A673 (cell line): ENCODE measurements at places on chromosomes 4 and X. TPM values are rescaled to one million over a fixed set of nuclear protein-coding genes. Genes with fewer than 3 reads are reported as not detected.

RTL9 gene
- total RNA-seq: 0.13 and 0.70 TPM in 2 replicates

PRDM5 gene
- 6.6 and 7.1 TPM in 2 replicates for total RNA-seq

COL25A1 gene
- 8.8 and 10.4 TPM in 2 replicates for total RNA-seq

MAGEB10 gene
- total RNA-seq: not detected in 2 replicates

NXF2 gene
- total RNA-seq: not detected in 2 replicates

ARAP2 gene
- total RNA-seq: 0.06 and 0.20 TPM in 2 replicates

MAGEA1 gene
- not detected in 2 replicates for total RNA-seq

DNA sequence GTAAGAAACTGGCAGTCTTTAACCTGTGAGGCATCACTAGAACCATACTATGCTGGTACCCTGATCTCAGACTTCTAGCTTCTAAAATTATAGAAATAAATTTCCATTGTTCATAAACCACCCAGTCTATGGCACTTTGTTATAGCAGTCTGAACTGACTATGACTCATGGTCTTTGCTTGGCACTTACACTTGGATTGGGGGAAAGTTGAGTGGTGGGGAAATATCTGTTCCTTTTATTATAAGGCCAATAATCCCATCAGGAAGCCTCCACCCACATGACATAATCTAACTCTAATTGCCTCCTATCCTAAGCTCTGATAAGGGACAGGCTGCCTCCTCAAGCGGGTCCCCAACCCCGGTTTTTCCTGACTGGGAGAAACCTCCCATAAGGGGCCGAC lies 61.4 kb upstream of the PACRGL start:
- peak; percentile 22 for DNase-seq

- no peak for DNase-seq
These were observed 1682.7 kb upstream of the PCDH7 start for GRCh38 chr4:29037501-29037900.

DNA sequence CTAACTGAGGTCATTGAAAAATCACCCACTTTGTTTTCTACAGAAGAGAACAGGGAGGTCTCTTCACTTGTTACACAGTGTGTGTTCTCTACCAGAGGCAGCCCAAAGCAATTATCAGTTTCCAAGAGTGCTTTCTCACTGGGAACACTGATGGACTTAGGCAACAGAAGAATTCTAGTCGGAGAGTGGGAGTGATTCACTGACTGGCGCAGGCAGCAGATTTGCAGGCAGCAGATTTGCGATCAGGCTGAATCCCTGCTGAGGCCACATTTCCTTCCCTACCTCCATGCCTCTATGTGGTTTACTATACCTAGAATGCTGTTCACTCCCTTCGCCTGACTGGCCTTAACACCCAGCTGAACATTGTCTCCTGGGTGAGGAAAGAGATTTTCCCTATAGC lies 6.6 kb downstream of the OCIAD2 start:
- peak; percentile 88 for DNase-seq

- no peak for DNase-seq
These were observed 40.8 kb upstream of the NUDT6 start for GRCh38 chr4:122963216-122963615.

- DNase-seq: no peak
These were observed 1404.1 kb upstream of the IGFBP7 start for GRCh38 chr4:58514299-58514698.

GRCh38 chrX:155262970-155263754 lies 1.1 kb downstream of the RAB39B start:
- no peak for DNase-seq

DNA sequence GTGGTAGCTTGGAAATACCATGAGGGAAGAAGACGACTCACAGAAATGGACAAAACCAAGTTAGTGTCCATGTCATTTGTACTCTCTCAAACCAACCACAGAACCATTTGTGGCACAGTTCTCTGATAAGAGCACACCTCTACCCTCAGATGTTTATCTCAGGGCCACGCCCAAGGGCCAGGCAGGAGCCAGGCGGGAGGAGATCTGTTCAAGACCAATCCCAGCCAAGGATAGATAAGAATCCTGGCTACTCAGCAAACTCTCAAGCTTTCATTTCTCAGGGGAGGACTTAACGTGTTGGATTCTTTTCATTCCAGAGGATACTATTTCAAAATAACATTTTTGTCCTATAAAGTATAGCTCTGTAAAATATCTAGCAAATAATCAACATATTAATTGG lies 95.0 kb downstream of the NYX start:
- no peak for DNase-seq

DNA sequence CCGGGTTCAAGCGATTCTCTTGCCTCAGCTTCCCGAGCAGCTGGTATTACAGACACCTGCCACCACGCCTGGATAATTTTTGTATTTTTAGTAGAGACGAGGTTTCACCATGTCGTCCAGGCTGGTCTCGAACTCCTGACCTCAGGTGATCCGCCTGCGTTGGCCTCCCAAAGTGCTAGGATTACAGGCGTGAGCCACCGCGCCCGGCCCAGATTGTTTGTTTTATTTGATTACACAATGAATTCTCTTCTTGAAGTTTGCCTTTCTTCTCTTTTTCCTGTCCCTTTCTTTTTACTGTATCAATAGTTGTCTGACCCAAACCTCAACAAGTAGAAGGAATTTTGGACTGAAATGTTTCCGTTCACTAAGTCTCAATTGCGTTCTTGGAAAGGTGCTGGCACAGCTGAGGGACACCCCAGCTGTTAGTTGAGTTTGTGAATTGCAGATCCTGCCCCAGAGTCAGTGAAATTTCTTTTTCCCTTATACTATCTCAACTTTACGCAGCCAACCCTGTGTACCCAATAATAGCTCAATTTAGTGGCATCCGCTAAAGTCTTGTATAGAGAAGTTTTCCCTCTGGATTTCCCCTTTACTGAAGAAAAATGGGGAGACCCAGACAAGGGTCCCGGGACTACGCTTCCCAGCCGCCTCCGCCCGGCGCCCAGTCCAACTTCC lies 639 bp upstream of the MTM1 start:
- DNase-seq: no peak

GRCh38 chrX:10110316-10110935 lies 46.3 kb upstream of the CLCN4 start:
- no peak for DNase-seq

- DNase-seq: no peak
These were observed 95.6 kb upstream of the TBC1D9 start for GRCh38 chr4:140851804-140852203.

DNA sequence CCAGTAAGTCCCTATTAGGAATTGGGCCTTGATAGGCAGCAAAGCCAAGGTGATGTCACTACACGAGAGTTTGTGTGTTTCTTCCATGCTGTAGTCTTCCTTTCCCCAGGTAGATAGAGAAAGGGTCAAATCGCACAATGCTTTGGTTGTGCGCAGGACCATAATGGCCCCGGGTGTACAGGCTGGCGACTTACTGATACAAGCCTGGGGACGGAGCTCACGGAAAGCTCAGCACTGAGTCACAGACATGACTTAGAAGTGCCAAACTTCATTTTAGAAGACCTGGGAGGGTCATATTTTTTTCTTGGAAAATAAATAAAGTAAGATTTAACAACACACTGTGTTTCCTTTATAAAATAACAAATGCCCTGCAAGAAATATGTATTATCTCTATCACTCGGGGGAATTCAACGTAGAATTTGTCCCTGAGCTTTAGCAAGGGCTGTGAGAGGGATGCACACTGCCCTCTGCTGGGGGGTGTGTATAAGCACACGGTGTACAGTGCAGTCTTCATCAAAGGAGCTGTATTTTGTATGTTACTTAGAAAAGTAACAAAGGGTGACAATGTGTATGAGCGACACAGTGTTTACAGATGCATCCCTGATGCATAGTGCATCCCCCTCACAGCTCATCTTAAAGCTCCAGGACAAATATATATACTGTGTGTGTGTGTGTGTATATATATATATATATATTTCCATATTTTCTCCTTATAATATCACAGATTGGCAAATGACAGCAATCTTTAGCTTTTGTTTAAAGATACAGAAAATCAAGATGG lies 254.5 kb upstream of the VEGFC start:
- peak; percentile 79 for DNase-seq

- DNase-seq: peak; percentile 76
These were observed 82.0 kb downstream of the PLS3 start for GRCh38 chrX:115642895-115643530.

DNA sequence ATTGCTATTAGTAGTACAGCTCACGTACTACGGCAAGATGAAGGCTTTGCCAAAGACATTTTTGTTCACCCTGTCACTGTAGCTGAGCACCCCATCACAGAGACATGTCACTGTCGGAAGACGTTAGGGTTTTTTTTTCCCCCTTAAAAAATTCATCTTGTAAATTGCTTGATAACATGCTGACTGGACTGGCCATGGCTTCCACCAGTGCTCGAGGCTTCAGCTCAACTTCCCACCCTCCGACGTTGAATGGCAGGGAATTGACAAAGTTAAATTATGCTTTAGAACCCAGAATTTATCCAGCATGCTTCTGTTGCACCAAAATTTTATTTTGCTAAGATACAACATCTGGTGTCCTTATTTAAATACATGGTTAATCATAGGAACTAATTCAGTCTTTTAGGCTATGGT lies 707 bp upstream of the OTUD4 start:
- DNase-seq: no peak

DNA sequence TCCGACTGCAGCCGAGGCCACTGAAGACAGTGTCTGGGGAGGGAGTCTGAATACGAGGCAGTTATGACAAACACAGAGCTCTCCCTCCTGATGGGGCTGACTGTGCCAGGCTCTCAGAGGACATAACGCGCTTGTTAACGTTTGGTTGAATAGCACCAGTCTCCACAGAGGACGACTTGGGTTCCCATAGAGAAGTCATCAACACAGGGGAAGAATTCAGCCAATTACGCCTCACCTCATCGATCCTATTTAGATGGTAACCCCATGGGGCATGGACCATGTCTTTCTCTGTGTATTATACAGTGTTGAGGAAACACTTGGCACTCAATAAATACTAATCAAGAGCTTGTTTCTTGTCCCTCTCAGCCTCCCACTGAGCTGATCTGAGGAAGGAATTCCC lies 642.6 kb upstream of the LCORL start:
- no peak for DNase-seq

- no peak for DNase-seq
These were observed 72.4 kb downstream of the FBXO8 start for GRCh38 chr4:174210952-174211490.

DNA sequence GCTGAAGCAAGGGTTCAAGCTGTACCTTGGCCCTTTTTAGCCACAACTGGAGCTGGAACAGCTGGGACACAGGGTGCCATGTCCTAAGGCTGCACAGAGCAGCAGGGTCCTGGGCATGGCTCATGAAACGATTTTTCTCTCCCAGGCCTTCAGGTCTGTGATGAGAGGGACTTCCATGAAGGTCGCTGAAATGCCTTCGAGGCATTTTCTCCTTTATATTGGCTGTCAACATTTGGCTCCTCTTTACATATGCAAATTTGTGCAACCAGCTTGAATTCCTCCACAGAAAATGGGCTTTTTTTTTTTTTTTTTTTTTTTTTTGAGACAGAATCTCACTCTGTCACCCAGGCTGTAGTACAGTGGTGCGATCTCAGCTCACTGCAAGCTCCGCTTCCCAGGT lies 430.8 kb downstream of the PCDH11X start:
- DNase-seq: no peak
